ENCODE measurements at places on chromosomes 1 and 21.
A peak's percentile ranks its signal among the peaks of the same experiment; 100 is the strongest.

DNA sequence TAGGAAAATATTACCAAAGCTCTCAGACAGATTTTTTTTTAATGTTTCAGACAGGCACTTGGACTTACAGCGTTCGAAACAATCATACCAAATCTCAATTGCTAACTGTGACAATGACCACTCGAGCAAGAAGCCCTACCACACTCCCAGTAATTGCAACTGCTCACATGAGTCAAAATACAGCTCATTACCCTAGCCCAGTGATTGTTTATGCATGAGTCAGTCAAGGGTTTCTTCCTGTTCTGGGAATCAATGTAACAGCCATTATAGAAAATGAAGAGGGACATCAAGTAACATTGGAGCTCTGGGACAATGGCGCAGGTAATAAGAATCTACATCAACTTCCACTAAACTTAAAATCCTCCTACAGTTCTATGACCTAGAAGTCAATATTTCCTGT is 56.1 kb upstream of the SH3GLB1 start:
- peak; percentile 38 for DNase-seq

GRCh38 chr1:234313171-234313570 is 60.1 kb upstream of the COA6 start:
- DNase-seq, result no peak

DNA sequence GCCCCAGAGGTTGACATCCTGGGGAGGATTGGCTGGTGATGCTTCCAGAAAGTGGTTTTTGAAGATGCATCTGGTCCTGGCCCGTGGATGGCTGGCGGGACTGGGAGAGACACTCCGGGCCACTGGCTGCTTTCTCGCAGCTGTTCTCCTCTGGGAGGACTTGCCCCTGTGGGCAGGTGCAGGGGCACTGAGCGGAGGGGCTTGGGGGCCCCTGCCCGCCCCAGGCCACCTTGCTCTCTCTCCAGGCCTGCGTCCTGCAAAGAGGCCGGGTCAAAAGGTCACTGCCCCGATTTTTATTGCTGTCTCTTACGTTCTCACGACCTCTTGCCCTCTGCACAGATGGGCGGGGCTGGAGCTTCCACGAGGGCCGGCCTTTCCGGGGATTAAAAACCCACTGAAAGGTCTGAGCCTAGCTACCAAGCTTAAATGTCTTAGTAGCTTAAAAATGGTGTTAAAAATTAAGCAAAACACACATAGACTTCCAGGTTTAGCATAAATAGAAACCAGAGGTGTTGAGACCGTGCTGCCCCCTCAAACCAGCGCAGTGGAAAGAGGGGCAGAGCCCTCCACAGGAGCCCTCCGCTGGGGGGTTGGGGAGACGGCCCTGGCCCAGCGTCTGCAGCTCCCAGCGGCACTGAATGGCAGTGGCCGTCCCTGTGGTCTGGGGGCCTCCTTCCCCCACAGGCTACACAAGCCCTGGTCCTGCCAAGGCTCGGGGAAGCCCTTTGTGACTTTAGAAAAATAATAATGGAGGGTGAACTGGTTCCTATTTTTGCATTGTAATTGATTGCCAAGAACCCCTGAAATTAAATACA is 43.9 kb downstream of the SKI start:
- DNase-seq, result no peak

DNA sequence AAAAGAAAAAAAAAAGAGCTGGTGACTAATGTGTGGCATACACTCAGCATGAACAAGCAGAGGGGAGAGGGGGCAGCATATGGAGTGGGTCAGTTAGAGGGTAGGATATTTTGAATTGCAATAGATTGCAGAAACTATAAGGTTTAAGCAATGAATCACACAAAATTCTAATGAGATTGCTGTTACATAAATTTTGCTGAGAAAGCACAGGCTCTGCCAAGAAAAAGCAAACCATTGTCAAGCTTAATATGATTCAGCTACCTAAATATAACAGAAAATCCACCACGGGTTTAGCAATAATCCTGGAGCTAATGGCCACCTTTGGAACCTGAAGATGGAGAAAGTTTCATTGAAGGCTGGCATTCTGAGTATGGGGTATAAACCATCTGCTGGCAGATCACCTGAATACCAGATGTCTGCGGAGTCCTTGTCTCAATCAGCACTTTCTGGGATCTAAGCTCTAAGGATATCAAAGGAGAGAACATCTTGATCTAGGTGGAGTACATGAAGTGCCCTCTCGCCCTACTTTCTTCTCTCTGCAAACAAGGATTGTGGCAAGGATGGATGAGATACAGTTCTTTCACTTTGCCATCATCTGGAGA is 30.3 kb upstream of the ANGPTL7 start:
- no peak for DNase-seq

DNA sequence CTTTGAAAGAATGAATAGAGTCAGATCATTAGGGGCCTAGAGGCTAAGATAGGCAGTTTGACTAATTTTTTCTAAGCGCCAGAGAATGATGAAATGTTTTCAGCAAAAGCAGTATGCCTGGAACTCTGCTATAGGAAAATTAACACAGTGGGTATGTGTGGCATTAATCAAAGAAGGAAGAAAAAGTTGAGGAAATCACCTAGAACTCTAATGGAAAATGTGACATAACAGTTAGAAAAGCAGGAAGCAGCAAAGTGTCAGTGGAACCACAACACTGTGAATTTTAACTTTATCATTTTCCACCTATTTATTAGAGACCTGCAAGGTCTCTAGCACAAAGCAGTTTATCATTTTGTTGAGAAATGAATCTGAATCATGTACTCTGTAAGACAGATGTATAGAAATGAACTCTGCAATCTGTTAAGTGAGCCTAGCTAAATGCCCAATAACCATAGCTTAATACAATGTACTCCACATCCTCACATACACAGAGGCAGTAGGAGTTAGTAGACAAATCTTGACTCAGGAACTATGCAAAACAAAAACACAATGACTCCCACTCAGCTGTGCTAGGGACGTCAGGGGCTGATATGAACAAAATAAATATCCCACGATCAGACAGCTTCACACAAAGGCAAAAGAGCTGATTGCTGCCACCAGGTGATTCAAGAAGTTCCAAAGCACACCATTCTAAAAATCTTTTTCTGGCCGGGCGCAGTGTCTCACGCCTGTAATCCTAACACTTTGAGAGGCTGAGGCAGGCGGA is 500.7 kb upstream of the NFIA start:
- DNase-seq, result no peak

DNA sequence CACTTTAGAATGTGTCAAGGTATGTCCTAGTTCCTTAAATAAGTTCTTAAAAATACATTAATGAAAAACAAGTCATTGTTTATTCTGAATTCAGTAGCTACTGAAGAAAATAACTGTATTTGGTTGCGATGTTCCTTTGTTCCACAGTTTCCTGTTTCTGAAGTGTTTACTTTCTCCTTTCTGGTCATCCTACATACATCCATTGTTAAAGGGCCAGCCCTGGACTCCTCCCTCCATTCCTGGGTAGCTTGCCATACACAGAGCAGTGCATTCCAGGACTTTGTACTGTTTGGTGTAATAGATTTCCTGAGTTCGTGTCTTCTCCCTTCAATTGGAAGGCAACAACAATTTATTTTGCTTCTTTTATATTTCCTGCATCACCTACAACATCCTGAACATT is 845.4 kb upstream of the CXADR start:
- DNase-seq, result no peak

DNA sequence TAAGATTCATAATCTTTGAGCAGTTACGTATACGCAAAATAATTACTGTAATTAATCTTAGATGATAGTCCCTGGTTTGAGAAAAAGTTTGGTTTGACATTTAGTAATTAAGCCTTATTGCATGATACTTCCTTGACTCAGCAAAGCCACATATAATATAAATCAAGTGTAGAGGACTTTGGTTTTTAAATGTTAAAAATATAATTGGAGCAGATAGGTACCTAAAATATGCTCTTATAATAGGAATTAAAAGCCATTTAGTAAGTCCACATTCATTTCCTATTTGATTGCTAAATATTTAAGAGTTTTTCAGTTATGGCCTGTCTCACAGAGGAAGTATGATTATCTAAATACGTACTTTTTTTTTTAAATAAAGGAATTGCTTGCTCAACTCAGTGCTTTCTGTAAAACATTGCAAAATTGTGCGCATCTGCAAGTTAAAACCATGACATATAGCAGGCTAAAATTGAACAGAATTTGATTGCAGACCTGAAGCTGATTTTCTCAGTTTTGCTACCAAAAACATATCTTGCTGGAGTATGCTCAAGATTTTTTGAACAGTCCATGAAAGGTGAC is 20.4 kb downstream of the RPE65 start:
- no peak for DNase-seq

Data from NCI-H69 (cell line).